Hypothalamus (tissue), 51 donors: ENCODE measurements at places on chromosomes 6 and 20.

DNA sequence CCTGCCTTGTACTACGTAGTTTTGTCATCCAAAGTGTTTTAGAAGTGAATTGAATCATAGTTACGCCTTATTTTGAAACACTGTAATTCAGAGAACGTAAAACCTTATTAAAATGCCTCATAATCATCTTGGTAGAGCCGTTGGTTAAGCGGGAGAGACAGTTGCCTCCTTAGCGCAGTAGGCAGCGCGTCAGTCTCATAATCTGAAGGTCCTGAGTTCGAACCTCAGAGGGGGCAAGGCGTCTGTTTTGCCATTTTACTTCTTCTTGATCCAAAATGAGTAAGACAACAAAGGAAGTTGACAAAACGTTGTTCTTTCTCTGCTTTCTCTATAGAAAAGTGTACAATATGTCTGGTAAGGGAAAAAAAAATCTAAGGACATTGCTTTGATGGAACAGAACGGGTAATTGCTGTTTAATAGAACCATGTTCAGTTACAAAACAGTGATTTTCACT lies 20.7 kb upstream of the TRIM27 start:
- DNase-seq, result no peak

GRCh38 chr20:43389211-43389610 lies 68.5 kb upstream of the SRSF6 start:
- no peak for DNase-seq

- no peak for DNase-seq
Observed at GRCh38 chr20:49557449-49557848, 10.5 kb downstream of the PTGIS start.

DNA sequence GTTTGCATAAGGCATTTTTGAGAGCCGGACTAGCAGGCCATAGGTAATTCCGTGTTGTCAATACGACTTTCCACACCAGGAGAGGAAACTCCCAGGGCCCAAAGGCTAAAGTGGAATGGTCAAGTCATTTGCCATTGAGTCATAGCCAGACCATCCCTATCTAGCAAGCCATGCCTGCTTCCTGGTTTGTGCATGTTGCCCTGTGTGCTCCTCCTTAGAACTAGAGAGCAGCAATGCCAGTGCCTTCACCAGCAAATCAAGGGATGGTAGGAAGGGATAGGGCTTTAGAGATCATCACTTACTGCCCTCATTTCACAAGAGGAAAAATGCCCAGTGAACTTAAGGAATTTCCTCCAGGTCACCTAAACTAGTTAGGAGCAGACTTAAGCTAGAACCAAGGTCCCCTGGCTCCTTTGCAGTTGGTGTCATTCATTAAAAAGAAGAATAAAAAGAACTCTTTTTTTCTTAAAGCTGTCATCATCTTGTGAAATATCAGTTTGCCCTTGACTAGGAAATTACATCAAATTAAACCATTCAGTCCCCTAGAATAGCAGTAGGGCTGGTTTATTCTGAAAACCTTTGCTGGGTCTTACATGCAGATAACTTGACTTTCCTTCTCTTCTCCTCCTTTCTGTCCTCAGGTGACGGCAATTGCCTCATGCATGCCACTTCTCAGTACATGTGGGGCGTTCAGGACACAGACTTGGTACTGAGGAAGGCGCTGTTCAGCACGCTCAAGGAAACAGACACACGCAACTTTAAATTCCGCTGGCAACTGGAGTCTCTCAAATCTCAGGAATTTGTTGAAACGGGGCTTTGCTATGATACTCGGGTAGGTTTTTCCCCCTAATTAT lies 7.4 kb downstream of the TNFAIP3 start:
- no peak for DNase-seq

DNA sequence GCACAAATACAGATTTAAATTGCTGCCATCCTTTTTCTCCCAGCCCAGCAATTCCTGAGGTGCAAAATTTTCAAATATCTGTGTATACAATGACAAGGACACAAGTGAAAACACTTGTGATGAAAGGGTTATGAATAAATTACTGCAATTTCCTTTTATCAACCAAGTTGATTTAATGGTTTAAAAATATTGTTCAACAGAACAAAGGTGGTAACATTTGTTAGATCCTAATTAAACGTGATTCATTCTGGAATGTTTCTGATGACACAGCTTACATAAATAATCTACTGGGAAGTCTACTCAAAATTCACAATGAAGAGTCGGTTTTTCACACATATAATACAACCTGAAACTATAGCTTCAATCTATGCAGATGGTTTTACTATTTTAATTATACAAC lies 17.1 kb downstream of the B4GALT5 start:
- no peak for DNase-seq

- no peak for DNase-seq
Observed at GRCh38 chr20:49486064-49486463, 3.6 kb upstream of the KCNB1 start.

GRCh38 chr6:27772261-27773001 lies 139.8 kb downstream of the OR2B2 start:
- DNase-seq, result peak; percentile 29

GRCh38 chr6:158042245-158042798 lies 60.7 kb downstream of the SYNJ2 start:
- DNase-seq, result no peak

DNA sequence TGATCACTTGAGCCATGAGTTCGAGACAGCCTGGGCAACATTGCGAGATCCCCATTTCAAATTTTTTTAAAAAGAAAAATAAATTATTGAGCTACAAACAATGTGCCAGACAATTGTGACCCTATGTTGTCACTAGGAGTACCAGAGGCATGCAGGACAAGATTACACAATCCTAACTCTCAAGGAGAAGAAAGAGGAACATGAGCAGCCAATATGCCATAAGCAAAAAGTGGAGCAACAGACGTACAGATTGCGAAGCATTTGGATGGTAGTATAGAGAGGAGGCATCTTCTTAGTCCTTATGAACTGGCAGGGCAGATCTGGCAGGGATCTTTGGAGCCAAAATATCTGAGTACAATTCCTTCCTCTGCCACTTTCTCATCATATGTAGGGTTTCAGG lies 156.4 kb downstream of the OR2B2 start:
- no peak for DNase-seq

GRCh38 chr6:12776291-12776690 lies 59.7 kb downstream of the PHACTR1 start:
- no peak for DNase-seq

DNA sequence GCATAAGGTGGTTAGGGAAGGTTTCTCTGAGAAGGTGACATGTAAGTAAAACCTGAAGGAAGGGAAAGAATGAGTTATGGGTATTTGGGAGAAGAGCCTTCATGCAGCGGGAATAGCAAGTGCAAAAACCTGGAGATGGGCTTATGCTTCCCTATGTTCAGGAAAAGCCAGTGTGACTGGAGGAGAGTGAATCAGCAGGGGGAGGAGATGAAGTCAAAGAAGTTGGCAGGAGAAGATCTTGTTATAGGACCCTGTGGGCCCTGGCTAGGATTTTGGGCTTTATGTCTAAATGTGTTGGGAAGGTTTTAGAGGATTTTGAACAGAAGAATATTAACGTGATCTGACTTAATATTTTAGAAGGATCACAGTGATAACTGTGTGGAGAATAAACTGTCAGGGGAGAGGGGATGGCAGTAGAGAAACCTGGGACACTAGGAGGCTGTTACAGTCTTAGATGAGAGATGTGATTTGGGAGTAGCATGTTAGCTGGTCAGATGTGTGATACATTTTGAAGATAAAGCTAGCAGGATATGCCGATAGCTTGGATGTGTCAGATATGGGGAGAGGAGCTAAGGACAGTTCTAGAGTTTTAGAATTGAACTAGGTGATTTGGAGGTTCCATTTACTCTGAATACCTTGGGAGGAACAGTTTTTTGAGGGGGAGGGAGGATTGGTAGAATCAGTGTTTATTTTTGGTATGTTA lies 41.0 kb downstream of the PHF3 start:
- no peak for DNase-seq

DNA sequence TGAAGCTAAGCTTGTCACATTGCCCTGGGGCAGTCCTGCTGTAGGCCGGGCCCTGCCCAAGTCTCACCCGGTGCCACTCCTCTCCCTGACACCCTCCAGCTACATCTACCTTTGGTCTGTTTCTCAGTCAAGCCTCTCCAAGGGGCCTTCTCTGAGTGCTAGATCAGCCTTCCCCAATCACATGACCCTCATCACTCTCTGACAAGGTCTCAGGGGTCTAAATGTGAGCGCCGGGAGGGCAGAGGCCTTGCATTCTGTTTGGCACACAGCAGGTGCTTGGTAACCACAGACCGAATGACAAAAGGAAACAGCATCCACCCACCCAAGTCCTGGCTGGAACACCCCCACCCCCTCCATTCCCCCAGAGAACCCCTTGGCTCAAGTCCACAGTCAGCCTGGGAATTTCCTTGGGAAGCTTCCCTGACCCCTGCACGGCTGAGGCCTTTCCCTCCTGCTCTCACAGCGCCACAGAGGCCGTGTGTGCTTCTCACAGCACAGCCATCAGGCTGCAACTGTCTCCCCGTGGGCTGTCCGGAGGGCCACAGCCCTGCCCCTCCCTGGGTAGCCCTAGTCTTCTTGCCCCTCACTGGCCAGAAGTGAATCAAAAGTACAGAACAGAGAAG lies 32.9 kb downstream of the PKIG start:
- no peak for DNase-seq

DNA sequence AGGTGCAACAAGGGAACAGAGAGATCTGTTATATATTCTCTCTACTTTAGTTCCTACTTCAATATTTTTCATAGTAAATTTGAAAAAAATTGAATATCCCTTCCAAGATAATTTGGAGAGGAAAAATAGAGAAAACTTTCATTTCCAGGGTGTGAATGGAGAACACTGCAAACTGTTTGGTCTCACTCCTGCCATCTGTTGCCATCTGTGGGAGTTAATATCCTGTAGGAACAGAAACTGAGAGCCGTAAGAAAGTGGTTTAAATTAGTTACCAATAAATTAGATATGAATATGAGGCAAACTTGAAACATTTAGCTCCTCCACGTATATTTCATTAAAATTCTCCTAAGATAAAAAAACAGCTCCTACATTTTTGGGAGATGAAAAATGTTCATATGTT lies 4.2 kb downstream of the ZNF337 start:
- no peak for DNase-seq

DNA sequence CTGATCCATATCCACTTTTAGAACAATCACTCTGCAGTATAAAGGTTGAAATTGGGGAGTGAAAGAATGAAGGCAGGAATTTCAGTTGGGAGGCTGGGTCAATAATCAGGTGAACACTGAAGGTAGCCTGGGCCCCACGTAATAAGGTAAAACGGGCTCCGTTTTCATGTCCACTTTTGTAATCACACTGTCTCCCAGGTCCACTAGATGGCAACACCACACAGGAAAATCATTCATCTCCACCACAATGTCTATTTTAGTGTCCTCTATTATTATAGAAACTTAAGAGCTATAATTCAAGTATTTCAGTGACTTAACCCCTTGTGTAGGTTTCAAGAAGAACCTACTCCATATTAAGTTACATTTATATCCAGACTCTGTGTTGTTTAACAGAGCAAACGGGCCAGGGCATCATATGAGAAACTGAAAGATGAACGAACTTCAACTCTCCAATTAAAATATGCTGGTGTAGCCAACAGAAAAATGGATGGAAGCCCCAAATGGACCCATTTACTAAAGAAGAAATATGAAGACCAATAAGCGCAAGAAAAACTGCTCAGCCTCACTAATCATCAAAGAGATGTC lies 45.9 kb upstream of the MC3R start:
- no peak for DNase-seq

DNA sequence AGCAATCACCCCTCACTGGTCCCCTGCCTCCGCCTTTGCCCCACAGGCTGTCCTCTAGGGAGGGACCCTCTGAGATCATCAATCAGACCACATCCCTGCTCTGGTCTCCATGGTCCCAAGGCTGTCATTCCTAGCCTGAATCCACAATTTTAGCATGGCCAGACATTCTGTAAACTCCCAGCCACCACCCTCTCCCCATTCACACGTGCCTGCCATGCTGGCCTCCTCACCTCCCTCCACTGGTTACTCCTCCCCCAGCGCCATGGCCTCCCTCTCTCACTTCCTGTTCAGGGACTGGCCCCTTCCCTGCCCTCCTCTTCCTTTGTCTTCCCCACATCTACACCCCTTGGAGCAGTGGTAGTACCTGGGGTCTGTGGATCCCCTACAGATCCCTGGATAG lies 150.7 kb upstream of the MLN start:
- DNase-seq, result no peak

GRCh38 chr20:52801628-52802006 lies 170.5 kb upstream of the TSHZ2 start:
- no peak for DNase-seq

GRCh38 chr20:46703435-46703834 lies 6.0 kb upstream of the SLC2A10 start:
- DNase-seq, result no peak

DNA sequence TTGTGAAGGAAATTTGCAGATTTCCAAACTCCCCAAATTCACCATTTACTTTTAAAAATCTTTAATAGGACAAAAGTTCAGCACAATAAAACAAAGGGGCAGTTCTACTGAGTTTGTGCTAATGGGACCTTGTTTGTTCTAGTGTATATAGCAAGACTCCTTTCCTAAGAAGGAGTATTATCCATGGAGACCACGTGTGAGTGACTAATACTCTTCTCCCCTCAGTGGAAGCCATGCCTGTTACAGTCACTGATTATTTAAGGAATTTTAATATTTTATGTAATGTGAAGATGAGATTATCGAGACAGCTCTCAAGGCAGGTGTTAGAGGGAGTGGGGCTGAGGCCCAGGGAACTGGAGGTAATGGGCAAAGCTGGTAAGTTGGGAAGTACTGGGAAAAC lies 16.4 kb upstream of the QKI start:
- no peak for DNase-seq

GRCh38 chr20:44424039-44424495 lies 51.6 kb upstream of the TTPAL start:
- no peak for DNase-seq

DNA sequence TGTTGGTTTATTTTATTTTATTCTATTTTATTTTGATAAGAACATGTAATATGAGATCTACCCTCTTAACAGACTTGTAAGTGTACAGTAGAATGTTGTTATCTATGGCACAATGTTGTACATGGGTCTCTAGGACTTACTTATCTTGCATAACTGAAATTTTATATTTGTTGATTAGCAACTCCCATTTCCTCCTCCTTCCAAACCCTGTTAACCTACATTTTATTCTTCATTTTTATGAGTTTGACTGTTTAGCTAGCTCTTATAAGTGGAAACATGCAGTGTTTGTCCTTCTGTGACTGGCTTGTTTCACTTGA lies 37.9 kb upstream of the BCAS1 start:
- DNase-seq, result no peak

DNA sequence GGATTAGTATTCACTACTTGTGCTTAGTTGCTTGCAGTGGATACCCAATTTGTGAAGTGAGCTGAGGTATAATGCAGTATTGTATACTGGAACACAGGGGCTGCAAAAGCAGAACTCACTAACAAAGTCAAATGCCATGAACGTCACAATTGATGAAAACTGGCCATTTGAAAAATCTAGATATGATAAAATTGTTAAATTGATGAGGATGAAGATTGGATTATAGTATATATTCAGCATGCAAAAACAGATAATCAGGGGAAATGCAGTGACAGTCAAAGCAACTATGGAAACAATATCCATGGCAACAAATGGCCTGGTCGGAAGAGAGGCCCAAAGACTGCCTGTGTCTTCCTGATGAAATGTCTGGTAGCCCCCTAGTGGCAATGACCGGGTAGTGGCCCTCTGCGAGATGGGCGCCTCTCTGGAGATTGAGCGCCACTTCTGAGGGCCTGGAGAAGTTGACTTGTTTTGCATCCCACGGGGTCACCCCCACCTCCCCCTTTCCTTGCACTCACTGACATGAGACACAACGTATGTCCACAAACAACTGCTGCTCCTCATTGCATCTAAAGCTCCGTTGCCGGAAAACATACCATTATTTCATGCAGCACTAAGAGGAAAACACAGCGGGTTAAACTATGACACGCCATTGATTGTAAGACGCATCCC lies 43.6 kb downstream of the C6orf15 start:
- peak; percentile 91 for DNase-seq

- DNase-seq, result no peak
Observed at GRCh38 chr6:169112483-169113320, 140.9 kb downstream of the THBS2 start.
